LHCN-M2 (cell line): ENCODE measurements at places on chromosomes 5 and 9. TPM values are rescaled to one million over a fixed set of nuclear protein-coding genes. Genes with fewer than 3 reads are reported as not detected.
A peak's percentile ranks its signal among the peaks of the same experiment; 100 is the strongest.

THBS4 gene
- total RNA-seq = 0.11 and 0.38 TPM in 2 replicates

C9 gene
- not detected in 2 replicates for total RNA-seq

IFNA13 gene
- not detected in 2 replicates for total RNA-seq

C8G gene
- total RNA-seq = not detected in 2 replicates

SPZ1 gene
- total RNA-seq = not detected in 2 replicates

GRIA1 gene
- 7.4 and 10.0 TPM in 2 replicates for total RNA-seq

GLRA1 gene
- total RNA-seq = not detected in 2 replicates

PTPN3 gene
- total RNA-seq = 0.29 and 0.38 TPM in 2 replicates

PCDHA9 gene
- total RNA-seq = 0.06 TPM in 1 of 2 replicates, not detected in the other

PDE8B gene
- 0.11 TPM in 1 of 2 replicates, not detected in the other for total RNA-seq

LCN2 gene
- not detected in 2 replicates for total RNA-seq

GRCh38 chr5:164358531-164359259, 853.3 kb downstream of the MAT2B start:
- DNase-seq = peak; percentile 79

DNA sequence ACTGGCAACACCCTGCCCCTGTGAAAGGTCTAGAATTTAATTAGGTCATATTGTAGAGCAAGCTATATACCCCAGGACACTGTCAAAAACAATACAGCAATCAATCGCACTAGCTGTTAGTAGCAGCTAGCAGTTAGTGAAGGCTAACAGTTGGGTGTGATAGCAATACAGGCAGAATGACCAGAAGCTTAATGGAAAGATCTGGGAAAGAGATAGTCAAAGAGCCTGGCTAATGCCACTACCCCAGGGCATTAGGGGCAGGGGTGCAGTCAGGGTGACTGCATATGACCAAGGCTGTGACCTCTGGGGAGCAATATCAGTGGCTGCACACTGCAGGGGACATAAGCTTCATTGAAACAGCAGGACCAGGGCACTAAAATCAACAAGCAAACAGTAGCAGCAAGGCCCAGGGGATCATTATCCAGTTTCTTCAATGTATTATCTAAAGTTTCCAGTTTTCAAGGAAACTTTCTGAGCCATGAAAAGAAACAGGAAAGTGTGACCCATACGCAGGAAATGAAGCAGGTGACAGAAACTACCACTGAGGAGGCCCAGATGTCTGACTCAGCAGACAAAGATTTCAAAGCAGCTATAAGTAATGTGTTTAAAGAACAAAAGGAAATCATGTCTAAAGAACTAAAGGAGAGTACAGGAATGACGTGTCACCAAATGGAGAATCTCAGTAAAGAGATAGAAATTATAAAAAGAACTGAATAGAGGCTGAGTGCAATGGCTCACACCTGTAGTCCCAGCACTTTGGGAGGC, 82.4 kb downstream of the ZNF354C start:
- DNase-seq = peak; percentile 80

DNA sequence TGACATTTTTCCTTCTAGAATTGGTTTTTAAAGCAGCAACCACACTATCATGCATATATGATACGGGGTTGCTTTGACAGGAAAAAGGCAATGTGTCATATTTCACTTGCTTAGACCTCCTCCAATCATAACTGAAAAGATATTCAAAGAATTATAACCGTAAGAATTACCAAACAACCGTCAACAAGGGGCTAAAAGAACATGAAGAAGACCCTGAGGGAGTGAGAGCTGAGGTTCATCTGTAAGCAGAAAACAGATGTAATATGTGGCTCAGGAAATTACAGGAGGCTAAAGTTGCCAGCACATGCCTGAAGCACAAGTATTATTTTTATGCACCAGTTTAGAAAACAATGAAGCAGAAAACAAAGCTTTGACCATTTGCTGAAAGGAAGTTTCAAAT, 78.9 kb downstream of the APBA1 start:
- DNase-seq = no peak

DNA sequence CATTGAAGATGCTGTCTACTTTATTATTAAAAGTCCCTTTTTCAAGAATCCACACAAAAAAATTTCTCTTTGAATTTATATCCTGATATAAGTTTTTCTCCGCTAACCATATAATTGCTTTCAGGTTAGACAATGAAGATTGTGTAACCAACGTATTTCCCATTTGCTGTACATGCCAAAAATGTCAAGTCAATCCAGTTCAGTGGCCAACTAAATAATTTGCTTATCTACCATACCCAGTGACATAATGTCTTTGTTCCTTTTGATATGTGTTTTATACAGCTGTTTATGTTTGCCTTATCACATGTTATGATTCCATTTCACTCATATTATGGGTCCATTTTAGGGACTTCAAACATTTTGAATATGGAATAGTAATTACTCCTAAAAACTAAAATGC, 349.9 kb downstream of the EFNA5 start:
- DNase-seq = no peak

DNA sequence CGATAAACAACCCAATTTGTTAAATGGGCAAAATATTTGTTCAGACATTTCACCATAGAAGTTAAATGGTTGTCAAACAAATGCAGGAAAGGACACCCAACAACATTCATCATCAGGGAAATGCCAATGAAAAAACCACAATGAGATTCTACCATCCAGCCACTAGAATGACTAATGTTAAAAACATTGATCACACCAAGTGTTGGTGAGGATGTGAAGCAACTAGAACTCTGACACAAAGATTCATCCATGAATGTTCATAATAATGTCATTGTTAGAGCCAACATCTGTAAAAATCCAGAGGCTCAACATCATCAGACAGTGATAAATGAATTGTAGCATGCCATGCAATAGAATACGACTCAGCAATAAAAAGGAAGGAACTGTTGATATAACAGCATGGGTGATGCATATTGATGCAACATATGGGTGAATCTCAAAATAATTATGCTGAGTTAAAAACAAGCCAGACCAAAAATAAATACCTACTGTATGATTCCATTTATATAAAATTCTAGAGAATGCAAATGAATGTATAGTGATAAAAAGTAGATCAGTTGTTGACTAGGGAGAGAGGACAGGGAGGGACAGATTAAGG, 55.9 kb upstream of the UNC5A start:
- peak; percentile 11 for DNase-seq

DNA sequence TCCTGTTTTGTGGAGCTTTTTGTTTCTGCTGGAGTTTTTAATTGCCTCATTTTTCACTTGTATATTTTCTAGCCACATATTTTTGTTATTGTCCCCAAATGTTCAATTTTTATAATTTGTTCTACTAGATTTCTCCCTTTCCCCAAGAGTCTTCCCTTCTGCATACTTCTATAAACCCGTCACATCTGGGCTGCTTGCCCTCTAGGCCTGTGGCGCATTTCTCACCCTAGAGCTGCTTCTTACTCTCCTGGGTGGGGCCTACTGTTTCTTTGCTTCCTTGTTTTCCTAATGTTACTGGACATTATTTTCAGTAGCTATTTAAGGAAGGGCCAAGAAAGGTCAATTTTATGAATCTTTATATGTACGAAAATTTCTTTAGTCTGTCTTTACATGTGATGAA, 51.5 kb downstream of the NXNL2 start:
- no peak for DNase-seq

- DNase-seq = no peak
Measured at GRCh38 chr9:116149844-116150243, 3.7 kb upstream of the PAPPA start.

DNA sequence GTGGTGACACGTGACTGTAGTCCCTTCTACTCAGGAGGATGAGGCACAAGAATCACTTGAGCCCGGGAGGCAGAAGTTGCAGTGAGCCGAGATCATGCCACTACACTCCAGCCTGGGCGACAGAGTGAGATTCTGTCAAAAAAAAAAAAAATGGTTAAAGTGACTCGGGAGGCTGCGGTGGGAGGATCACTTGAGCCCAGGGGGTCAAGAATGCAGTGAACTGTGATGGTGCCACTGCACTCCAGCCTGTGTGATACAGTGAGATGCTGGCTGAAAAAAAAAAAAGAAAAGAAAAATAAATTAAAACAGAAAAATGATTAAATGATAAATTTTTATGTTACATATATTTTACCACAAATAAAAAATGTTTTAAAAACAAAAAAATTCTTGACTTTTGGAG, 51.9 kb downstream of the KLF4 start:
- no peak for DNase-seq

- peak; percentile 75 for DNase-seq
Measured at GRCh38 chr9:91795598-91796241, 154.3 kb downstream of the ROR2 start.

GRCh38 chr5:174527916-174528540, 196.4 kb upstream of the MSX2 start:
- DNase-seq = no peak

- DNase-seq = no peak
Measured at GRCh38 chr9:121325387-121325786, 44.7 kb downstream of the STOM start.

GRCh38 chr5:181107699-181108098, 23.3 kb downstream of the OR2V1 start:
- no peak for DNase-seq

DNA sequence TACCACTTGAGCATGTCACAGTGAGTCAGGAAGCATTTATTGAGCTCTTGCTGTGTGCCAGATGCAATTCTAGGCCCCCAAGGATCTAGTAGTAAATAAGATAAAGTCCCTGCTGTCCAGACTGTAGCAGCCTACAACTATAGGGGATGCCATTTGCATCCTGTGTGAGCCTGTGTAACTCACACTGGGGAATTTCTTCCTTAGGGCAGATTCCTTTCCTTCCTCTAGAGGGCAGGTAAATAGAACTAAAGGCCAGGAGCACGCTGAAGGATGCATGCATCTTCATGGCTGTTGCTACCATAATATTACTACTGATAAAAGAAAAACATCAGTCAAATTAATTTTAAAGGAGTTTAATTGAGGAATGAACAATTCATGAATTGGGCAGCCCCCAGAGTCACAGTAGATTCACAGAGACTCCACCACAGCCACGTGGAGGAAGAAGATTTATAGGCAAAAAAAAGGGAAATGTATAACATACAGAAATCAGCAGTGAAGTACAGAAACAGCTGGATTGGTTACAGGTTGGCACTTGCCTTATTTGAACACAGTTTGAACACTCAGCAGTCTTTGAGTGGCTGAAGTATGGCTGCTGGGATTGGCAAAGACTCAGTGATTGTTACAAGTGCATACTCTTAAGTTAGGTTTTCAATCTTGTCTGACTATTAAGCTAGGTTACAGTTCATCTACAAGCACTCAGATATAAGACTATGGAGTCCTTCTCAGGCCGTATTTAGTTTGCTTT, 98.9 kb downstream of the ACTL7B start:
- peak; percentile 11 for DNase-seq

- DNase-seq = no peak
Measured at GRCh38 chr9:94922691-94923107, 196.2 kb downstream of the AOPEP start.

DNA sequence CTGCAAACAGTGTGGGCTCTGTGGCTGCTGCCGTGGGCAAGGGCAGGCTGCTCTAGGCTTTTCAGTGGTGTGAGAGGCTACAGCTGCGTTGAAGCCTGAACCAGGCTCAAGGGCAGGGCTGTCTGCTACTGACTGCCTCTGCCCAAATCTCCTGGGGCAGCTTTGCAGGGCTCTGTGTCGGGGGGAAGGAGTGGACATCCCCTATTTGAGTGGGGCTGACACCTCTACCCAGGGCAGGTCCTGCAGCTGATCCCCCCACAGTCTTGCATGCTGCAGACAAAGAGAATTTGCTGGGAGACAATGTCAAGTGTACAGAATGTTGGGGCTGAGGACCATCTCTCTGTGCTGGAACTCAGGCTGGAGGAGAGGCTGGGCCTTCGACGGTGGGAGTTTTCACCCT, 240.2 kb downstream of the PBX3 start:
- no peak for DNase-seq

DNA sequence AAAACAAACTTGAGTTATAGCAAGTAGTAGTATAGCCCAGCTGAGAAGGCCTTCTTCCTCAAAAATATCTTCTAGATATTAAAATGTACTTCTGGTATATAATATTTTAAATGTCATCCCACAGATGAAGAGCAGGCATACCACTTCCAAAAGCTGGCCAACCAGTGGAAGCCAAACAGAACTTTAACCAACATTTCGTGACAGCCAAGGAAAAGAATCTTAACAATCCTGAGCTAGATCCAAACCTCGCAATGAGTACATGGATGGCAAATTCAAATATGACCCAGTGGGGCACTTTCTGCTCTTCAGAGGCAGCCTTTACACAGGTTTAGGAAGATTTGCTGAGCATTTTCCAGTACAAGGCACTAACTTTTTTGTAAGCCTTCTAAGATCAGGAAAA, 91.8 kb upstream of the ACO1 start:
- DNase-seq = no peak

DNA sequence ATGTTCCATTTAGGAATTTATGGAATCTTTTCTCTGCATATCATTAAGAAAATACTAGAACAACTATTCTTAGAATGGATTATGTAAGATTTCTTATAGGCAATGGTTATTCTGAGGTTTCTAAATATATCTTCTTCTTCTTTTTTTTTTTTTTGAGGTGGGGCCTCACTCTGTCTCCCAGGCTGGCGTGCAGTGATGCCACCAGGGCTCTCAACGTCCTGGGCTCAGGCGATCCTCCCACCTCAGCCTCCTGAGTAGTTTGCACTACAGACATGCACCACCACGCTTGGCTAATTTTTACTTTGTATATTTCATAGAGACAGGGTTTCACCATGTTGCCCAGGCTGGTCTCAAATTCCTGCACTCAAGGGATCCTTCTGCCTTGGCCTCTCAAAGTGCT, 137.2 kb downstream of the SREK1 start:
- no peak for DNase-seq

- no peak for DNase-seq
Measured at GRCh38 chr9:104992659-104993058, 64.7 kb upstream of the ABCA1 start.

DNA sequence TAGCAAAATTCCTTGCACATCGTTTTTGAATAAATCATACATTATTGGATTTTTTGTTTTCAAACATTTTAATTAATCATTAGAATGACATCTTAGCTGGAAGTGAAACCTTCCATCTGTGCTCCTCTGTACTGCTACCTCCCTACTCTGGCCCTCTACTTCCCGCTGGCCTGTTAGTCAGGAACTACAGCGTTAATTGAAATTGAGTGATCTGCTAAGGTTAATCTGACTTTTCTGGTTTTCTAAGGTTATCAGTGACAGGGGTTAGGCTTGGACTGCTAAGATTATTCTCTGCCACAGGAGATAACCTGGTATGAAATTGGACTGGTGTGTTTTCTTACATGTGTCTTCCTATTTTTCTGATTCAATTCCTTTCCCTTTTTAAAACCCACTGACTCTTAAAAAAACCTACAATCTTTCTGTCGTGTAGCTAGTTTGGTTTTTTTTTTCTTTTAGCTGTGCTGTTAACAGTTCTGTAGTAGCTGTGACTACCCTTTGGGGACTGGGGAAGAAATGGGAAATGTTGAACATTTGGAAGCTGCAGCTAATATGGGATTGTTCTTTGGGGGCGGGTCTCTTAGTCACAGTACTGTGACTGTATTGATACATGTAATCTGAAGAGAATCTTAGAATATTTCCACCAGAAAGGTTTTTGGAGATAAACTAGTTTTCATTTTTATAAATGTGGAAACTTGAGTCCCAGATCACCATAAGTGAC, 4.6 kb downstream of the KIF2A start:
- DNase-seq = no peak

- no peak for DNase-seq
Measured at GRCh38 chr5:173514661-173515060, 101.8 kb downstream of the BOD1 start.

GRCh38 chr9:80501635-80502034, 929.9 kb downstream of the TLE4 start:
- peak; percentile 46 for DNase-seq
